ENCODE measurements at places on chromosomes 16 and 17. TPM values are rescaled to one million over a fixed set of nuclear protein-coding genes. Genes with fewer than 3 reads are reported as not detected.

KRT27 gene
- polyA plus RNA-seq, result not detected

RNF167 gene
- polyA plus RNA-seq, result 69.1 TPM

- no peak for DNase-seq
Observed at GRCh38 chr17:7652388-7653356, 1.9 kb downstream of the ATP1B2 start.

- DNase-seq, result no peak
Observed at GRCh38 chr17:76050538-76051467, 21.5 kb downstream of the SRP68 start.

DNA sequence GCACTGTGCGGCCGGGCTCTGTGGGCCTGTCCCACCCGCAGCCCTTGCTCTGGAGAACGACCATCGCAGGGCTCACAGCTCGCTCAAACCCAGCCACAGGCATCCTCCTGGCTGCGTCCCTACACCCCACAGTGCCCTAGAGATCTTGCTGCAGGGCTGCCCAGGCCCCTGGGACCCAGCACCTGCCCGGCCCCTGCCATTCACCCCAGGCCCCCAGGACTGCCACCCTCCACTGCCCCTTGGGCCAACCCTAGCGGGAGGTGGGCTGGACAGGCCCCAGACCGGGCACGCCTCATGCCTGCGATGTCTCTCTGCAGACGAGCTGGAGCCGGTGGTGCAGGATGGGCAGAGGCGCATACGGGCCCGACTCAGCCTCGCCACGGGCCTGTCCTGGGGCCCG, 56.1 kb upstream of the ZC3H18 start:
- DNase-seq, result no peak

DNA sequence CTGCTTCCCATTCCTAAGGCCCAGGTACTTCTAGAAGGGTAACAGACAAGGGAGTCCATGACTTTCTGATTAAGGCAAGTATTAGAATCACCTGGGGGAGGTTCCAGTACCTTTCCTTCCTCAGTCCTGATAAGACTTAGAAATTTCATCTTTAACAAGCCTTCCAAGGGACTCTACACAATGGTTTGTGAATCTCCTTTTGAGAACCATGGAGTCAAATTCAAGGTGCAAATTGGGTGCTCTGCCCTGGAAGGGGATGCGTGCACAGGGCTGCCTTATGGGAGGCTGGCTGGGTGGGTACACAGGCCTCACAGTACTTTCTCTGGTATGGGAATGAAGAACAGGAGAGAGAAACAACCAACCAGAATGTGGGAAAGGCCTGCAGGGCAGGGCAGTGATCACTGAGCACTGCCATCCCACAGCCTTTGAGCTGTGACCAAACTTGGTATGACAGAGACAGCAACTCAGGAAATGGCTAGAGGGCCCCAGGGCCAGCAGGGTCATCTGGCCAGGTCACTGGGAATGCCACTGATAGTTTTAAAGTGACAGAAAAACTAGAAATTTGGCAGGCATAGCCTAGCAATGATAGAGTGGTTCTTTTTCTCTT, 3.6 kb upstream of the TMIGD1 start:
- DNase-seq, result no peak
